T-helper 22 cell (primary cell): ENCODE measurements at places on chromosomes 5 and 9.

GRCh38 chr5:75023368-75024159 is 28.8 kb downstream of the GCNT4 start:
- no peak for DNase-seq

GRCh38 chr5:23208959-23209431 is 298.4 kb upstream of the PRDM9 start:
- DNase-seq, result no peak

DNA sequence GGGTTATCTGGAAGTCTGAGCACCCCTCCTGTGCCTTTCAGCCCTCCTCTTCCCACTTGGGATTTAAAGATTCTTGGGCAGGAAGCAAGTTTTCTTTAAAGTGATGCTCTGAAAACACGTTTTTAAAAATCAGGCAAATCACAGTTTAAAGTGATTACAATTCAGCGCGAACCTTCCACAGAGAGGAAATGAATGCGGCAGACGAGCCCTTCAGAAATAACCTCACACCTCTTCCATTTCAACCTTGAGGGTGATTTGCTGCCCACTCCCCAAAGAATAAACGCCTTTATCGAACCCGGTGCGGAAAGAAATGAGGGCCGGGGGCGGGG is 2.3 kb upstream of the EFNA5 start:
- no peak for DNase-seq

- no peak for DNase-seq
Observed at GRCh38 chr9:14935106-14935751, 25.0 kb upstream of the FREM1 start.
